Iris pigment epithelial cell (primary cell): ENCODE measurements at places on chromosomes 6 and 20.

- no peak for DNase-seq
These were observed 71.5 kb downstream of the LYRM2 start for GRCh38 chr6:89566930-89567629.

- DNase-seq: peak; percentile 24
These were observed 32.4 kb upstream of the CAP2 start for GRCh38 chr6:17361013-17361412.

DNA sequence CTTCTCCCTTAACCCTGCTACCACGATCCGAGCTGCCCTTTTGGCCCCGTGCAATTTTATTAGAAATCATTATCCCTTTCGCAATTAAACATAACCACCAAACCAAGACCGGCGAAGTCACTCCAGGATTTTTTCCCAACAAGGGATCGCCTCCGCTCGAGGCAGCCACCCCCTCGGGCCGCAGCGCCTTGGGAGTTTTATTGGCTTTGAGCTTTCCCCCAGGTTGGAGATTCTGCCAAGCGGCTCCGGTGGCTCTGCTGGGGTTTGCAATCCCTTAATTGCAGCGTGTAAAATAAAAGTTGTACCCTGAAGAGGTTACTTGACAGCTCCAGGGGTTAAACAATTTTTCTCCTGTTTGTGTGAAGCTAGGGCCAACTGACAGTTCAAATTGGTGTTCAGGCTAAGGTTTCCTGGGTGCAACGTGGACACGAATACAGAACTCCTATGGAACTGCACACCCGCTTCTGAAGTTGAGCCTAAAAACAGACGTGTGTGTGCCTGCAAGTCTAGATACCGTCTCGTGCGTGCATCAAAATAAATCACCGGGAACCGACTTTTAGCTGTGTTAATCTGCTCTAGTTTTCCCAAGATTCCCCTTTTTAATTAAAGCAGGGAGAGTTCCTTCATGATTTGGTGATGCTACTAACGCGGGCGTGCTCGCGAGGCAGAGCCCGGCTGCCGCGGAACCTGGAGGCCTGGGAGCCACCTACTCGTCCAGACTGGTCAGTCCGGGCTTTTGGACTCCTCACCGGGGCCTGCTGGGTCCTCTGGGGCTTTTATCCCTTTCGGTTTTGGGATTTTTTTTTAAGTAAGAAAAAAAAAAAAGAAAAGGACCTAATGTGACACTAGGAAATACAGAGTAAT lies 975 bp upstream of the TFAP2A start:
- DNase-seq: no peak

- DNase-seq: no peak
These were observed 33.9 kb downstream of the JAG1 start for GRCh38 chr20:10639737-10640556.

DNA sequence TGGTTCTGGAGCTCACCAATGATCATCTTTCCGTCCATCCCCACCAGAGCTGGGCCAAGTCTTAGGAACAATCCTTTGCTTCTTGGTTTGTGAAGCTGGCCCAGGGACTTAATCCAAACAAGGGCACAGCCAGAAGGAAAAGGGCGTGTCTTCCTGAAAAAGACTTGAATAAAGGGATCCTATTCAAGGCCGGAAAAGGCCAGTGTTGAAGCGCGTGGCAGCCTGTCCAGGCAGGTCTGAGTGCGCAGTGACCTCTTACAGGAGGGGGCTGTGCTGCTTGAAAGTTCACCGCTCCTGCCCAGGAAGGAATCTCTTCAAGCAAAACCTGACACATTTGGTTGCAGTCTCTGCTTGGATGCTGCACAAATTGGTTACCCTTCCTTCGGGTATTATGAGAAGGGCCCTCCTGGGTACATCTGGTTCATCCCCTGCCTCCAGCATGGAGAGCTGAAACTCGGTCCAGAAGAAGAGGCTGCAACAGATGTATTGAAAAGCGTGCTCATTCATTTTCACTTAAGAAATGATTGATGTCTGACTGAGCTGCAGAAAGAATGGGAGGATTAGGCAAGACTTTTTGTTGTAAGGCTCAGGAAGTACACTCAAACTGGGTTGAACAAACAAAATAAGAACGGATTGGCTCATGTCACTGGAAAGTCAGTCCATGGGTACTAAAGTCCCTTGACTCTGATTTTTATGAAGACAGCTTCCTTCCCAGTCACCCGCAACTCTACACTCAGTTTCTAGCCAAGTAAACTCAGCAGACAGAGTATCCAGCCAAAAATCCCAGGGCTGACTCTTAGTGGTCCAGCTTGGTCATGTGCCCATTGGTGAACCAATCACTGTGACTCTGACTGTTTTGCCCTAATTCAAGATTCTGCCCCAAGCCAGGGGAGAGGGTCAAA lies 136.3 kb downstream of the TFAP2C start:
- DNase-seq: no peak

DNA sequence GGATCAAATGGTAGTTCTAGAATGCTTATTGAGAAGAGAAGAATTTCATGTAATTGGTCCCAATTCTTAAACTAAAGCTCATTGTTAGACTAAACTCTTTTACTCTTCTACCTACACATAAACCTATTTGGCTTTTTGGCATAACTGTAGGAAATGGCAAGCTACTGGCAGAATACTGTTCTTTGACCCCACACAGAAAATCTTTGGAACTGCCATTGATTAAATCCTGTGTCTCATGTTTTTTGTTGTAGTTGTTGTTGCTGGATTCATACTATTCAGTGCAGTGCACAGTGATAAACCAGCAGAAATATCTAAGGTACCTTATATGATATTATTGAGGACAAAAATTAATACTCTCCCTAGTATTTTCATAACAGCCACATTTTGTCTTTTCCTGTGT lies 242.1 kb upstream of the SGK1 start:
- DNase-seq: no peak

DNA sequence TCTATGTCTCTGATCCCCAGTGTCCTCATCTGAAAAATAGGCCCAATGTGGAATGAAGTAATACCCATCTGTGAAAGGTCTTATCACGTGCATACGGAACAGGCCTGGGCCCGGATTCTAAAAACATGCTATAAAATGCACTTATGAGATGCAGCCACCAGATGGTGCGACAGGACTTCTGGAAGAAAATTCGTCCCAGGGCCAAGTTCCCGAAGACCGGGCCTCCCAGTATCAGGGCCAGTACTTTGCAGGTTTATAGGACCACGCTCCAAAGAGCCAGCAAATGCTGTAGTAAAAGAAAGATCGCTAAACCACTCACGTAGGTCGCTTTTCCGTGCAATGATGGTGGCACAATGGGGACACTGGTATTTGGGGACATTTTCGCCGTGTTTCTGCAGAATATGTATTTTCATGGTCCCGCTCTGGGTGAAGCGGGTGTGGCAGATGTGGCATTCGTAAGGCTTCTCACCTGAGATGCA lies 10.6 kb downstream of the CTCFL start:
- peak; percentile 70 for DNase-seq

GRCh38 chr6:34518669-34519365 lies 37.3 kb downstream of the SPDEF start:
- DNase-seq: no peak

GRCh38 chr20:51628533-51629398 lies 86.2 kb upstream of the NFATC2 start:
- peak; percentile 96 for DNase-seq

GRCh38 chr20:37697314-37697713 lies 3.5 kb downstream of the CTNNBL1 start:
- no peak for DNase-seq

GRCh38 chr20:47735412-47736400 lies 49.6 kb downstream of the SULF2 start:
- peak; percentile 82 for DNase-seq

- no peak for DNase-seq
These were observed 18.8 kb upstream of the OLIG3 start for GRCh38 chr6:137512757-137513605.

GRCh38 chr6:78995346-78995745 lies 82.7 kb downstream of the PHIP start:
- no peak for DNase-seq

GRCh38 chr20:47389867-47390347 lies 33.4 kb upstream of the ZMYND8 start:
- DNase-seq: peak; percentile 87

DNA sequence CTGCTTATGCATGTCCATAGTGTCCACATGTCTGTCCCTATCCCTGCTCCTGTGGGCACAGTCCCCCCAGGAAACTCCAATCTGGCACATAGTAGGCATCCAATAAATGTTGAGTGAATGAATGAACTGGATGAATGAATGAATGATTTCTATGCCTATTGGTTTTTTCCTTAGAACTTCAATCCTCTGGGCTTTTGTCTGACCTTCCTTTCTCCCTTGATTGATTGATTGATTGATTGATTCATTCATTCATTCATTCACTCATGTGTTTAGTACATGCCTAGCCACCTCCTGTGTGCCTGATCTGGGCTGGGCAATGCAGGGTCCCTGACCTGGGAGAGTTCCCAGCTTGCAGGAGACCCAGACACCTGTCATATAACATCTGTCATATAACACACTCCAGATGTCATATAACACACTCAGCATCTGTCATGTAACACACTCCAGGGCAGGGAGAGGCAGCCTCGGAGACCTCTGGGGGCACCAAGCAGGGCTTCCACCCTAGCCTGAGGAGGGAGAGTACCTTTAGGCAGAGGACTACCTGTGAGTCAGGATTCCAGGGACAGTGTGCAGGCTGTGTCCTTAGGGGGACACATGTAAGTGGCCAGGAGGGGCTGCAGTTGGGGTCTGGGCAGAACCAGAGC lies 17.9 kb downstream of the VSTM2L start:
- DNase-seq: no peak

DNA sequence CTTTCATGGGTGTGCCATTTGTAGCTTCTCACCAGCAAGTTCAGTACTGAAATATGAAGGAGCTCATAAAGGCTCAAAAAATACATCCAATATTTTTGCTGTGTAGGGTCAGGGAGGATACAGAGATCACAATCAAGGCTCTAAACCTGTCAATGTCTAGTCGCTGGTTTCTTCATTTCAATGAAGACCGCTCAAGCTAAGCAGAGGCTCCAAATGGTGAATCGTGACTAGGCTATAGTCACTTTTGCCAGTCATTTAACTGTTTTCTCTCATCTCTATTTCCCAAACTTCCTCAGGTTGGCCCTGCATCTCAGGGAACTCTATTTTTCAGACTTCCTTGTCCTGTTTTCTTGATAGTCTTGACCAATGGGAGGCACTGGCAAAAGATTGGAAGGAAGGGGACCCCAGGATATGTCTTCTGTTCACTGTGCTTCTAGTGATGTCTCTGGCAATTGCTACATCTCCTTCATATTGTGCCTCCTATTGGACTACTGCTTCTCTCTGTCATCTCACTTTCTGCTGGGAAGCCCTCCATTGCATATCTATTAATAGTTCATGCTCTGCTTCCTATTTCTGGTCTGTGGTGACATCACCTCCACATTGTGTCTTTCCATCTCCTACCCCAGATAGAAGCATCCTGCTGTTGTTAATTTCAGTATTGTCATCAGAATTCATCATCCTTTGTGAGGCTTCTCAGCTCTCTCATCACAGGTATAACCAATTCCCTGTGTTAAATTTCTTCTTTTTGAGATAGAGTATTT lies 87.7 kb upstream of the FAM184A start:
- no peak for DNase-seq

DNA sequence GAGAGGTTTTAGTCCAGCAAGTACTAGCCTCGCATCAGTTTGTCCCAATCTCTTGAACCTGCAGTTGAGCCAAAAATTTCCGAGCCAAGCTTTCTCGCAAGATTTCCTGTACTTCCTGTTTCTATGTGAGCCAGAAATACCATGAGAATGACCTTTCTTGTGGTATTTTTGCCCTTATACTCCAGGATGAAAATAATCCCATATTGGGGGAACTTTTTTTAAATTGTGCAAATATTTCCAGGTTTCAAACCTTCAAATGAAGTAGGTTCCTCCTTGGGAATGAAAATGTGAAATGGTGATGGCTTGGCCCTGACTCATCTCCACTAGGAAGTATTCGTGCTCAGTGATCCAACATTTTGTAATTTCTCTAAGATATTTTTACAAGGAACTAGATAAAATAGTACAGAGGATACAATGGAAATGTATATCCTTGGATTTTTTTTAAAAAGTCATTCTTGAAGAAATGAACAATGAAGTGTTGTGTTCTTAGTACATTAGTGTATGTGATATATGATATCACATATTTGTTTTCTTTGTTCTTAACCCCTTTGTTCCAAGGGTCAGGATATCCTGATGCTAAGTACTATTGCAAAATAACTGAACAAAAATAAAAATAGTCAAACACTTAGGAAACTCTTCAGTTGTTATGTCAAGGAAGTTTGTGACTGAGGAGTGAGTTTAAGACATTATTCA lies 184.0 kb downstream of the PDE7B start:
- peak; percentile 73 for DNase-seq

- no peak for DNase-seq
These were observed 238.9 kb downstream of the MAFB start for GRCh38 chr20:40449974-40450616.

- no peak for DNase-seq
These were observed 149.6 kb downstream of the BACH2 start for GRCh38 chr6:90146921-90147649.

GRCh38 chr20:47875297-47876025 lies 90.2 kb upstream of the SULF2 start:
- peak; percentile 55 for DNase-seq

- peak; percentile 87 for DNase-seq
These were observed 569.6 kb upstream of the GJE1 start for GRCh38 chr6:141562851-141563763.

DNA sequence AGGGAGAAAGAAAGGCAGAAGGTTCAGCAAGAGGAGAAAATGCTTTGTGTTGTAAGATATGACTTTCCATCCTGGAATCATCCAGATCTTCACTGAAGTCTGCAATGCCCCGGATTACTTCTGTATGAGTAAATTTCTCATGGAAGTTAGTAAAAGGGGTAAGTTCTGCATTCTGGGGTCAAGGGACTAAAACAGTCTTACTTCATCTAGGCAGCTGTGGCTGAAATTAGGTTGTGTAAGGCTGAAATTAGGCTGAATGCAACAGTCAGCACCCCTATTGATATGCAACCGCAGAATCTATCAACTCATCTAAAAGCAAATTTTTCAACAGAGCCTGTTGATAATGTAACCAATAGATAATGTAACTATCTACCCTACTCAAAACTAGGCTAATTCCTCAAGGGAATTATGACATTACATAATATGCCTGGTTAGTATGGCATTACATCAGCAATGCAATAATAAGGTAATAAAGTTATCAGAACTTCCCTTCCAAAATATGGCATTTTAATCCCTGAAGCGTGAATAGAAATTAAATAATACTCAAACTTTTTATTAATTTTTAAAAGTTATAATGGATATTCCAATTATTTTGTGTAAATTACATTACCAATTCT lies 671.7 kb upstream of the CITED2 start:
- no peak for DNase-seq

- peak; percentile 27 for DNase-seq
These were observed 154.6 kb upstream of the AHI1 start for GRCh38 chr6:135651964-135652755.

GRCh38 chr6:158467923-158468322 lies 92.0 kb upstream of the TMEM181 start:
- DNase-seq: no peak

DNA sequence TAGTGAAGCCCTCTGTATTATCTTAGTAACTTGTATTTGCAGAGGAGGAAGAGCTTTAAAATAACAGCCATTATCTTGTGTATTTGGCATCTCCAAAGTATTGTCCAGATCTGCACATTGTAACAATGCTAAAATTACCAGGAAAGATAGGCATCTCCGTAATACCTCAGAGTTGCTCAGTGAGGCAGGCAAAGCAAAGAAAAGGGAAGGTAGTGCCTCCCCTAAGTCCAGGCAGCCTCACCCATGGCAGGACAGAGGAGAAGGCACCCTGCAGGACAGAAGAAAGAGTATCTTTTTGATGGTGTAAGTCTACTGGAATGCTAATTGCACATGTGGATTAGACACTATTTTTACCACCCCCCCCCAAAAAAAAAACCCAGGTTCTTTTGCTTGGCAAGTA lies 13.6 kb upstream of the SSTR4 start:
- DNase-seq: no peak
